ENCODE measurements at places on chromosomes 7 and 10. TPM values are rescaled to one million over a fixed set of nuclear protein-coding genes. Genes with fewer than 3 reads are reported as not detected.

RAMP3 gene
- not detected for total RNA-seq

ABI1 gene
- total RNA-seq, result 28.1 TPM

CALHM1 gene
- total RNA-seq, result not detected

HOXA3 gene
- 0.75 TPM for total RNA-seq

RAPGEF5 gene
- 142 TPM for total RNA-seq

UMAD1 gene
- total RNA-seq, result 4.8 TPM

CPA1 gene
- total RNA-seq, result not detected

CYP26A1 gene
- 0.36 TPM for total RNA-seq

ING3 gene
- 13.9 TPM for total RNA-seq

IQUB gene
- total RNA-seq, result 0.36 TPM

SPDYE11 gene
- total RNA-seq, result not detected

LIPK gene
- not detected for total RNA-seq

Measured in endothelial cell of coronary artery (primary cell).